Keratinocyte (primary cell): ENCODE measurements at places on chromosomes 12 and 14. TPM values are rescaled to one million over a fixed set of nuclear protein-coding genes. Genes with fewer than 3 reads are reported as not detected.

- peak; percentile 73 for DNase-seq
- peak overlapping the region; percentile 79 for H3K27ac ChIP-seq
- peaks cover 28% of the 10 kb centered on the region for H3K4me1 ChIP-seq
- H3K27me3 ChIP-seq = no peaks in the 10 kb centered on the region
- H3K4me3 ChIP-seq = no peak overlapping the region
Observed at GRCh38 chr12:108815875-108816594, 41.3 kb downstream of the SSH1 start.

- DNase-seq = no peak
- no peaks in the 10 kb centered on the region for H3K27me3 ChIP-seq
- no peaks in the 10 kb centered on the region for H3K36me3 ChIP-seq
- no peak overlapping the region for H3K4me3 ChIP-seq
- H3K27ac ChIP-seq = no peak overlapping the region
- H3K4me1 ChIP-seq = no peaks in the 10 kb centered on the region
Observed at GRCh38 chr12:105733579-105733978, 403.1 kb downstream of the C12orf75 start.

DNA sequence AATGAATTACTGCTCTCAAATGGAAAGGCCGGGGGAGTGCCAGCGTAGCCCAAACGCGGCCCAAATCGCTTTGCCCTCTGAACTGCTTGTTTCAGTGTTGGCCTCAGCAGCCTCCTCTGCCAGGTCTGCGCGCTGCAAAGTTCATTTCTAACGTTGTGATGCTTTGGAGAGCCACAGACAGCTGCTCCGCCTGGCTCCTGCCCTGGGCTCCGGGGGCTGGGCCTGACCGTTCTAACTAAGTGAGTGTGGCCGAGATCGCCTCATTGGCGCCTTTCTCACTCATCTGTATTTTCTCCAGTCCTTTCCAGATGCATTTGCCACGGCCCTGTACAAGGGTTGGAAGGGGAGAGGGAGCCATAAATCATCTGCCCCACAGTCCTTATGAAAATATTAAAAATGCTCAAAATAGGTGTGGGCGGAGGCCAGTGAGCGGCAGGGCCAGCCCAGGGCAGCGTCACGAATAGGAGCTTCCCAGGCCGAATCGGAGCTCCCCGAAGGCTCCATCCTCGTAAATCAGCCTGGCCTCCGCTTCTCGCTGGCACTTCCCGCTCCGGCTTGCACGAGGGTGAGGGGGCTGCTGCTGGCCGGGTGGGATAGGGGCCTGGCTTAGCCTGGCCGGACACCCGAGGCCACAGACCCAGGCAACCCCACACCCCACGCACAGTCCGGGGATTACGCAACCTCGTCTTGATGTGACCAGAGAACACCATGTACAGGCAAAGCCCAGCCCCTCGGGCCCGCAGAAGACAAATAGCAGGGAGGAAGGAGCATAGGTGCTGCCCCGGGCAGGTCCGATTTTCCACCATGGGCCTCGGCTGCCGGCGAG, 196.6 kb upstream of the DIO3 start:
- no peak overlapping the region for H3K27ac ChIP-seq
- no peak overlapping the region for H3K4me3 ChIP-seq
- no peaks in the 10 kb centered on the region for H3K4me1 ChIP-seq
- no peaks in the 10 kb centered on the region for H3K36me3 ChIP-seq
- H3K27me3 ChIP-seq = no peaks in the 10 kb centered on the region

Gene TOMM20L
- not detected in 3 replicates for polyA plus RNA-seq
